Stimulated activated CD8-positive, alpha-beta memory T cell treated with anti-CD3 and anti-CD28 coated beads, Interleukin-7, amount 100 ng/mL, for 48 hours (primary cell): ENCODE measurements at places on chromosomes 6 and 20.

DNA sequence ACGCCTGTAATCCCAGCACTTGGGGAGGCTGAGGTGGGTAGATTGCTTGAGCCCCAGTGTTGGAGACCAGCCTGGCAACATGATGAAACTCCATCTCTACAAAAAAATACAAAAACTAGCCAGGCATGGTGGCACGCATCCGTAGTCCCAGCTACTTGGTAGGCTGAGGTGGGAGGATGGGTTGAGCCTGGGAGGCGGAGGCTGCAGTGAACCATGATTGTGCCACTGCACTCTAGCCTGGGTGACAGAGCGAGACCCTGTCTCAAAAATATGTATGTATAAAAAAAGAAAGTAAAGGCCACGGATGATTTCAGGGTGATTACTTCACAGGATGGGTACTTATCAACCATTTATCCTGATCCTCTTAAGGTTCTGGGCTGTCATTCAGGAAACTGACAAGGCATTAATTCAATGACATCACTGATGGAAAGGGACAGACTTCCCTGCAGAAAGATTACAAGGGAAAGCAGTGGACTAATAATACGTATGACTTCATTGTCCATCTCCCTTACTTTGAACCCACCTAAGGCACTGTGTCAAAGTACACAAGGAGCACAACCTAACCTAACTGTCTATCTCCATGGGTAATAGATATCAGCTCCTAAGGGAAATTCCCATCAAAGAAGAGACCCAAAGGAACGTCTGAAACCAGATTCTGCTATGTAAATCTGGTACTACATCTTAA is 61.2 kb downstream of the ZMYND8 start:
- DNase-seq: no peak

- no peak for DNase-seq
These were observed 4.3 kb downstream of the CEBPB start for GRCh38 chr20:50194831-50195523.

DNA sequence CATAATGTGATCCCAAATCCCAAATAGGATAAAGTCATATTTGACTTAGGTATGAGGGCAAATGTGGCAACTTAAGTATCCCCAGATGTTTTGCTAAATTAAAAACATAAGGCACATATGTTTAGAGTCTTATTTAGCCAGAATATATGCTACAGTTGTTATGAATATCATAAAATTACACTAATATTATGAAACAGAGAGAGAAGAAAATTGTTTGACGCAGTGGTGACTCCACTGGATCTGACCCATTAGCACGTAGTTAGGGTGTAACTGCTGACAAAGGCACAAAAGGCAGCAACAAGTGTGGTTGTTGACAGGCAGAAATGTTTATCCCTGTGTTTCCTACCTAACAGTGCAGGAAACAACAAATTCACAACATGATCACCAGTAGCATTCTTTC is 152.4 kb upstream of the THBS2 start:
- no peak for DNase-seq

GRCh38 chr6:10730254-10730653 is 7.4 kb downstream of the TMEM14C start:
- no peak for DNase-seq

DNA sequence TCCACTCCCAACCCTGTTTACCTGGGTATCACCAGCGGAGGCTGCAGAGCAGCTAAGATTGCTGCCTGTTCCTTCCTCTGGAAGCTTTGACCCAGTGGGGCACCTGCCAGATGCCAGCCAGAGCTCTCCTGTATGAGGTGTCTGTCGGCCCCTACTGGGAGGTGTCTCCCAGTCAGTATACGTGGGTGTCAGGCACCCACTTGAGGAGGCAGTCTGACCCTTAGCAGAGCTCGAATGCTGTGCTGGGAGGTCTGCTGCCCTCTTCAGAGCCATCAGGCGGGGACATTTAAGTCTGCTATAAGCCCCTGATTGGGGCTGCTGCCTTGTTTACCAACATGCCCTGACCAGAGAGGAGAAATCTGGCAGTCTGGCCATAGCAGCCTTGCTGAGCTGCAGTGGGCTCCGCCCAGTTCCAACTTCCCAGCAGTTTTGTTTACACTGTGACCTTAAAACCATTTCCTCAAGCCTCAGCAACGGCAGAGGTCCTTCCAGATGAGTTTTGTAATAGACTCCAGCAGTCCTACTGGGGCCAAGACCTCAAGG is 2.8 kb downstream of the RAET1E start:
- no peak for DNase-seq

DNA sequence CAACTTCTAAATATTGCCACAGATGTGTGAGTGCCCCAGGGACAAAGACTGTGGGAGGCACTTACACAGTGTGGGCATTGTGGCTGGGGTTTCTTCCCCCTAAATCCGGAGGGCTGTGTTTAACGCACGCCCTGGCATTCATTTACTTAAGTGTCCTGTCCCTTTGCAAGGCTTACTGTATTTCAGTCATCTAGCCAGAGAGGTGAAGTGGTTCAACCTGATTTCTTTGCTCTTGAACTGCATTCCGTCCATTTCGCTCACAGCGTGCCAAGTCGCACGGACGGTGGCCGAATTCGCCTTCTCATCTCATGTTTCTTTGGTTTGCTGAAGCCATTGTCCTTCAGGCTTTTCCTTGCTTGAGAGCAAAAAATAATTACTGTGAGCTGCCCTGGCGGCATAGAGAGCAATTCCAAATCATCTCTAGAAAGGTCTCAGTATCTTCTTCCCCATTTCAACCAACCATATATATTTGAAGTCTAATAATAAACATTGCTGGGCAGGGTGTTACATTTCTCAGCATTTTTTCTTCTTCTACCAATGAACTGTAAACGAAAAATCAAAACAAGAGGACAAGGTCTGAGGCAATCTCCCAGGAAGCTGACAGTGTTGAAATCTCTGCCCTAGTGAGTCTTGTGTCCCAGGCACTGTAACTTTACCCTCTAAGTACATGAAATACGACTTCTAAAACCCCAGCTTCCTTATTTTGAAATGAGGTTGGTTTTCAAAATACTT is 16.9 kb downstream of the SYTL3 start:
- DNase-seq: no peak

DNA sequence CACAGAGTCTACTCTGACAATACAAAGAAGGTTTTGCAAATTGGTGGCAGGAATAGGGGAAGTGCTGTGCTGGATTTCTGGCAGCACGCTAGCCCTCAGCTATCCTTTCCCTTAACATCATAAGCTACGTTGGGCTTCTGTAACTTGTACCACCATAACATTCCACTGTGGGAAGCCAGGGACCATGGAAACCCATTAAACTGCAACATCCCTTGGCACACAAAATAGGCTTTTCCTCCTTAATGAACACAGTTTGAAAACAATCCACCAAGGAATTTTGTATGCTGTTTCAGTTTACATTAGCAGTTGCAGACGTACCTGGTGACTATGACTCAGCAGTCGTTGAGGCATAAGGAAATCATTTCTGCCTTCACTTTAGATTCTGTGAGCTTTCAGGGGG is 203.9 kb upstream of the RAB32 start:
- no peak for DNase-seq

- no peak for DNase-seq
These were observed 174.7 kb downstream of the ZFAND3 start for GRCh38 chr6:37994223-37994622.

DNA sequence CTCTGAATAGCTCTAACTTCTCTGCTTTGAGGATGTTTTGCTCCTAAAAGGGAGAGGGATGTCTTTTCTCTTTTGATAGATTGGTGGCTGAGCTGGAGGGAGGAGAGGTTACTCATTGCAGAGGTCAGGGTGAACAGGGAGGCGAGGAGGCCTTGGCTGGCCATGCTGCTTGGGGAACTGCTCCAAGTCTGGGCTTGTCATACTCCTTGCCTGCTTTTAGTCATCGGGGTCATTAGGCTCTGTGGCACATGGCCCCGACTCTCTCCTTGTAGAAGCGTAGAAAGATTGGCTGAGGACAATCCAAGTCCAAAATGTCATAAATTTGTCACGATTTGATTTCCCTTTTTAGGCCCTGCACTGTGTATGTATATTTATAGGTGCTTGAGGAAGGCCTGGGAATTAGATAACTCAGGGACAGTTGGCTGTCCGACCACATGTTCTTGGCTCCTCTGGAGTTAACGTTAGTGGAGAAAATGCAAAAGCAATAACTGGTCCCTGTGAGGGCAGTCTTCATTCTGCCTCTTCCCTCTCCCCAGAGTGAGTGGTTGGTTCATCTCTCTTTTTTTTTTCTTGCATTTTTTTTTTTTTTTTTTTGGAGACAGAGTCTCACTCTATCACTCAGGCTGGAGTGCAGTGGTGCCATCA is 160.1 kb downstream of the SCP2D1 start:
- no peak for DNase-seq

- DNase-seq: no peak
These were observed 76.8 kb downstream of the CNKSR3 start for GRCh38 chr6:154433477-154434241.

- DNase-seq: no peak
These were observed 67.0 kb upstream of the TMEM30A start for GRCh38 chr6:75351570-75351969.

DNA sequence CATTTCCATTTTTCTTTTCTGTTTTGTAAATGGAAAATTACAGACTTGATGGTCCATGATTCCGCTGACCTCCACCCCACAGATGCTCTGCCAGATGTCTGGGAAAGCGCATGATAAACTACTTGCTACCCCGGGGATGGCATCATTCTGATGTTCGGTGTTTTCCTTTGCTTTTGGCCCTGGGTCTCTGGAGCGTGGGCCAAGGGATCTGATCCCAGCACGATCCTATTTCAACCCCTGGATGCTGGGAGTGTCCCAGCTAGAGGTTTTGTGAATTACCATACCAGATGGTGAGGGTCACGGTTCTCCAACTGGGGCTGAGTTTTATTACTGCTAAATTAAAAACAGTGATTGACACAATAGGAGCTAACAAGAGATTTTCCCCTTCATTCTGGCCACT is 25.2 kb upstream of the MYLIP start:
- DNase-seq: no peak

- no peak for DNase-seq
These were observed 235.1 kb downstream of the FNDC1 start for GRCh38 chr6:159404296-159404695.

DNA sequence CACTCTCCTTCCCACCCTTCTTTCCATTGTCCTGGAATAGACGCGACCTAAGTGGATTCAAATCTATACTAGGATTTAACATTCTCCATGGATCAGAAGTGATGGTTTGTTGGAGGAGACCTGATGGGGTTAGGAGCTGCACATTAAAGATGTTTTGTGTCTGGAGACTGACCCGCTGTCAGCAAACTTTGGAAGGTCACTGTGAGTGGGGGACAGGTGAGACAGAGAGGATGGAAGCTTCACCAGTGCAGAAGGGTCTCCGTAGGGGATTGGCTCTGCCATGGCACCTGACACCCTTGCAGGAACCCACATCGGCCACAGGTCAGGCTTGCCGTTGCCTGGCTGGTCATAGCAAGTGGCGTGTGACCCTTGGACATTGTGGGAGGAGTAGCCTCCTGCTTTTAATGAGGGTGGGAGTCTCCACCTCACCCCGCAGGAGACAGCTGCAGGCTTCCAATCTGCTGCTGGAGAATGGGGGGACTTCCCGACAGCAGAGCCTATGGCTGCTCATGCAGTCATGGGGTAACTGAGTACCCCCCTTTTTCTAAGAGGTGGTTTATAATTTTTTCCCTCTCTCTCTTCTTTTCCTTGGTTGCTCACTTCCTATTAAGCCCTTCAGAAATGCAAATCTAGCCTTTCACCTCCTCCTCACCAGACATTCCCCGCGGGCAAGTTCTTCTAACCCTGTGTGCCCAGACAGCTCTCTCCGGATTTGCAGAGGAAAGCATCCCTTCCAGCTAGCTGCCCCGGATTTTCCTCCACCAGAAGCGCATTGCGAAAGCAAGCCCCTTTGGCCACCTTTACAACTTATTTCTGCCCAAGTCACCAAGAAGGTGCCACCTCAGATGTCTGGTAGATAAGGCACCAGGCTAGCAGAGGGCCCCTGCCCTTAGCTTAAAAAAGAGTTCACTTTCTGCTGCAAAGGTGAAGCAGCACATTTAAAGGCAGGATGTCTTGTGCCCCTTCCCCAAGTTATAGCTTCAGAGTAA is 53.5 kb downstream of the DACT2 start:
- DNase-seq: no peak

- no peak for DNase-seq
These were observed 30.5 kb downstream of the FAM8A1 start for GRCh38 chr6:17630511-17631073.

- no peak for DNase-seq
These were observed 559.8 kb downstream of the CDH26 start for GRCh38 chr20:60518022-60518421.

DNA sequence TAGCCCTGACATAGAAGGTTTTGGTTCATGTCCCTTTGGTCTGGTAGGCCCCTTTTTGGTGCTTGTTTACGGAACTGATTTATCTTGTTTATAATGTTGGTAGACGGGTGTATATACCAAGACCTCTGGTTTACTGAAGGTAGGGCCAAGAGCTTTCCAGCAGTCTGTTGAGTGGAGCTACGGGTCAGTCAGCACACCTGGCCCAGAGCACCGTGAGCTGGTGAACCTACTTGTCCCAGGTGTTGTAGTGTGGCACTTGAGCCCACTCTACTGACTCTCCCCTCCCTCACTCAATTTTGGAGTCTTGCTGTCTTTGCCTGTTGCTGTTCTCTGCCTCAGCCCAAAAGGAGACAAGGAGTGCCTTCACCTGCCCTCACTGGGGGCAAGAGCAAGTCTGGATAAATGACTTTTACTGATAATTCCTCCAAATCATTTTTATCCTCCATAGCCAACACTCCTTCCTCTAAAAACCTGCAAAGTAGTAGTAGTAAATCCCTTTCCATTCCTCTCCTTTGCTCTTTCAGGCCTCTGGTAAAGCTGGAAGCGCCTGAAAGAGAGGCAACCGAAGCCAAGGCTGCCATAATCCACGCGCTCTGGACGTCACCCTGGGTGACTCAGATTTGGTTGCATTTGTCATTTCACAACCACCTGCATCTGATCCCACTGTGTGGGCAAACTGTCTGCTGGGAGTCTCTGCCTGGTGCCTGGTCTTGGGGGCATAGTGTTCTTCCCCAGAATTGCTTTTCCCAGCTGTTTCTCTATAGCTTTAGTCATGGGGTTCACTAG is 22.2 kb downstream of the RREB1 start:
- DNase-seq: no peak

DNA sequence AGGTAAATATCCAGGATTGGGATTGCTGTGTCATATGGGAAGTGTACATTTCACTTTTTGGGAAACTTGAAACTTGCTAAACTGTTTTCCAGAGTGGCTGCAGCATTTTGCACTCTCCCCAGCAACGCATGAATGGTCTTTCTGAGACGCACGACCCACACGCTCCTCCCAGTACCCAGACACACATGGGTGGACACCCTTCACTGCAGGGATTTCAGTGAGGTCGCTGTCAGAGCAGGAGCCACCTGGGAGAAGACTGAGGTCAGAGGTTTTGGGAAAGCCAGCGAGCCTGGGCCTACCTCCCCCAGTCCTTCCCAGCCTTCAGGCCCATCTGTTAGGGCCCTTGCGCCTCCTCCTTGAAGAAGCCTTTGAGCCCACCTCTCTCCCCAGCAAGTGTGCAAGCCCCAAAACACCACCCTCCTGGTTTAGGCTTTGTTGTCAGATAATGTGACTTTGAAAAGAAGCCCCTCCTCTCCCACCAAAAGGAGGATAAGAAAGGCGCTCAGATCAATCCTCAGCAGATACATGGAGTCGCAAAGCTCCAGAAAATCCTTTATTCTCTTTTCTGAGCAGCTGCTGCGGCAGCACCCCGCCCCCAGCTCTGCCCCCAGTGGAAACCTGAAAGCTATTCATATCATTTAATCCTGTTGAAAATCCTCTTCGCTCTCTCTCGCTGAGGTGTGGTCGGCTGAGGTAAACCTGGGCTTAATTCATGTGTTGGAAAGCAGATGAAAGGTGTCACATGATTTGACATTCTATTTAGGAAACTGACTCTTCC is 12.7 kb upstream of the JAG1 start:
- DNase-seq: no peak
